Kidney (tissue), 22 donors: ENCODE measurements at places on chromosomes 16 and 17.
A peak's percentile ranks its signal among the peaks of the same experiment; 100 is the strongest.

DNA sequence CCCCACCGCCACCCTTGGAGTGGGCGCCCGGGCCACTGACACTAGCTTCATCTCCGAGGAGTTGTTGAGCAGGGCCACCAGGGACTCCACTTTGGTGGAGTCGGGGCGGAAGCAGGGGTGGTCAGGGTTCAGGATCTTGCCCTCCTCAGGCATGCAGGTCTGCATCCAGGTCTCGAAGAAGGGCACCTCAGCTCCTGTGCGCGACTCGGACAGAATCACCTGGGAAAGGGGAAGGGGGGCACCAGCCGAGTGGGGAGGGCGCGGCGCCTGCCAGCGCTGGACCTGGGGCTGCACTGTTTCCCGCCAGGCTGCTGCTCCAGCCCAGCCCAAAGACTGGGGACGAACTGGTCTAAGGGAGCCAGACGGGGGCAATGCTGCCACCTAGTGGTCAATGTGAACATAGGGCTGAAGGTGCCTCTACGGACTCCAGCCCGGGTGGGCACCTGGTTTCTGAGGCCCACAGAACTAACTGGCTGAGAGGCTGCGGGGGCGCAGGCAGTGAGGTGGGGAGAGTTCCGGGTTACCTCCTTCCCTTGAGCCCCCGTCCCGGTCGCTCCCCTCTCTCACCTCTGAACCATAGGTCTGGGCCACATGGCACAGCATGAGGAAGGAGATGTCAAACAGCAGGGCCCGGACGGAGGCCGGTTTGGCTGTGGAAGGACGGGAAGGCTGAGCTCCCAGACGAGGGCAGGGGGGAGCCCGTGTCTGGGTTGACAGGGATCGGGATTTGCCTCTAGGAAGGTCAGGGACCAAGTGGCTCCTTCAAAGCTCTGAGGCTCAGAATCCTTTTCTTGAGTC is 11.8 kb downstream of the CSF3 start:
- peak; percentile 81 for DNase-seq

DNA sequence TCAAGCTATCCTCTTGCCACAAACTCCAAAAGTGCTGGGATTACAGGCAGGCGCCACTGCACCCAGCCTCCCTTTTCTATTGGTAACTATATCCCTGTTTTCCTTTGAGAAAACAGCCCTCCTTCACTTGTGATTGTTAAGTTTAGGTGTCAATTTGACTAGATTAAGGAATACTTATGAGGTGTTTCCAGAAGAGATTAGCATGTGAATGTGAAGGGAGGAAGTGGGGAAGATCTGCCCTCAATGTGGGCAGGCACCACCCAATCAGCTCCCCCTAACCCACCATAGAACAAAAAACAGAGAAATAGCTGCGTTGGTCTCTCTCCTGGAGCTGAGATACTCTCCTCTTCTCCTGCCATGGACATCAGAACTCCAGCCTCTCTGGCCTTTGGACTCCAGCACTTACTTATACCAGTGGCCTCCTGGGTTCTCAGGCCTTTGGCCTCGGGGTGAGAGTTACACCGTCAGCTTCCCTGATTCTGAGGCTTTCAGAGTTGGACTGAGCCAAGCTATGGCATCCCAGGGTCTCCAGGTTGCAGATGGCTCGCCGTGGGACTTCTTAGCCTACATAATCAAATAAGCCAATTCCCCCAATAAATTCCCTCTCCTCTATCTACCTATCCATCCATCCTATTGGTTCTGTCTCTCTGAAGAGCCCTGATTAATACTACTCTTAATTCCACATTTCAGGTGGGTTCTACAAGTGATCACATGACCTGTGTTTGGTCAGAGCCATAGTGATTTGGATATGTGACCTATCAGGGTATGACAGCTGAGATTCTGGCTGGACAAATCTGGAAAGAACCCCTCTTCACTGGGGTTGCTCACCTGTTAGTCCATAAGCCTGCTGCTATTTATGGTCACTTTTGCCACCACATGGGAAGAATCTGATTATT is 12.0 kb upstream of the STAT3 start:
- DNase-seq = no peak

DNA sequence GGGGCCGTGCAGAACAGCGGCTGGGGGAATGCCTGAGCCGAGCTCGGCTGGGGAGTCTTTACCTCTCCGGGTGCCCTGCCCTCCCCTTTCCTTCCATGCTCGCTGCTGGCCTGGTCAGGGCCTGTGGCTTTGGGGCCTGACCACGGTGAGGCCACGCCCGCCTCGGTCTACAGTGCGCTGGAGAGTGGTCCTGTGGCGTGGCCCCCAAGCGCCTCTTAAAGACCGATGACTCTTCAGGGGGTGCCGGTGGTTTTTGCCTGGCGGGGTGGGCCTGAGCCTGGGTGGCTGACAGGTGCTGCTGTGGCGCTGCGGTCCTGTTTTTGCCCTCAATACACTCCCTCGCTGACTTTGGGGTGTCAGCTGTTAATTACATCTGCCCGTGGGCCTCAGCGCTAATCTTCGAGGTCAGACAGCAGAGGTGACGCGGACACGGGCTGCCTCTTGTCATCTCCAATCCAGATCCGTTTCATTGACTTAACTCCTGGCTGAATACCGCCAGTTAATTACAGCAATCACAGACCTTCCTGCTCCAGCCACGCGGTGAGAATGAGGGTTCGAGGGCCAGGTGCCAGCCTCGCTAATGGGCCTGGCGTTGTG is 29.7 kb downstream of the GSE1 start:
- DNase-seq = no peak

- no peak for DNase-seq
Observed at GRCh38 chr17:1119924-1120323, 59.9 kb downstream of the ABR start.

- no peak for DNase-seq
Observed at GRCh38 chr17:61701334-61701733, 110.3 kb upstream of the NACA2 start.

DNA sequence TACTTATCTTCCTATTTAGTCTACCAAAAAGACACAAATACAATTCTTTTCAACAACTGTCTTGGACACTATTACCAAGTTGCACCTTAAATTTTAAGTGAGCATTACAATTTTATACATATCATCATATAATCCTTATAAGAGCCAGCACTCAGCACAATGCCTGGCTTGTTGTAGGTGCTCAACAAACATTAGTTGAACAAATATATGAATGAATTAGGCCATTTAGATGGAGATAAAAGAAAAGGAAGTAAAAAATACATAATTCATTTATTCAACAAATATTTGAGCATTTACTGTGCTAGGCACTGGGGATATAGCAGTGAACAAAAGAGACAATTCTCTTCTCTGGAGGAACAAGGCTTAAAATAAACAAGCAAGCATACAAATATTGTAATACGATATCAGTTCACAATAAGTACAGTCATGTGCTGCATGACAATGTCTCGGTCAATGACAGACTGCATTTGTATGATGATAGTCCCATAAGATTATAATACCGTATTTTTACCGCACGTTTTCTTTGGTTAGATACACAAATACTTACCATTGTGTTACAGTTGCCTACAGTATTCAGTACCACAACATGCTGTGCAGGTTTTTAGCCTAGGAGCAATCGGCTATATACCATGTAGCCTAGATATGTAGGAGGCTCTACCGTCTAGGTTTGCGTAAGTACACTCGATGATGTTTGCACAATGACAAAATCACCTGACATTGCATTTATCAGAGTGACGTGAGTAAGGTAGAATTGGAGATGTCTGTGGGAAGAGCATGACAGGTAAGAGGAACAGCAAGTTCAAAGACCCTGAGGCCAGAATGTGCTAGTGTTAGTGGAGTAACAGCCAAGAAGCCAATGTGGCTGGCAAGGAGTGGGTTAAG is 86.4 kb upstream of the HS3ST2 start:
- DNase-seq = no peak

GRCh38 chr16:7097518-7097917 is 235.1 kb upstream of the RBFOX1 start:
- no peak for DNase-seq

DNA sequence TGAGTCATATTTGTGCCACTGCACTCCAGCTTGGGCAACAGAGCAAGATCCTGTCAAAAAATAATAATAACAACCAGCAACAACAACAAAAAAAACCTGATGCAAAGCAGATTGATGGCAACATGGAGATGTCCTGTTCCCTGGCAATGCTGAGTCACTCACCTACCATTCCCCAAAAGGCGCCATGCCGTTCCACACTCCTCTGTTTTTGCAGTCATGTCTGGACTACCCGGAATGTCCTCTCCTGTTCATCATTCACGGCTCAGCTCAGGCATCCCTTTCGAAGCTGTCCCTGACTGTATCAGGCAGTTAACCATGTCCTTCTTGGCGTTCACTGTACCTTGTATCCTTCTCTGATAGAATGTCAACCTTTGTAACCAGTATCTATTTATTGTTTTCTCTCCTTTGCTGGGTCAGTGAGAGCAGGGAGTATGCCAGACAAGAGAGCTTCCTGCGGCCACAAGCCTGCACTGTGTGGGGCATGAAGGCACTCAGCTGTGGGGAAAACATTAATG is 147.7 kb downstream of the ABCC12 start:
- DNase-seq = no peak

DNA sequence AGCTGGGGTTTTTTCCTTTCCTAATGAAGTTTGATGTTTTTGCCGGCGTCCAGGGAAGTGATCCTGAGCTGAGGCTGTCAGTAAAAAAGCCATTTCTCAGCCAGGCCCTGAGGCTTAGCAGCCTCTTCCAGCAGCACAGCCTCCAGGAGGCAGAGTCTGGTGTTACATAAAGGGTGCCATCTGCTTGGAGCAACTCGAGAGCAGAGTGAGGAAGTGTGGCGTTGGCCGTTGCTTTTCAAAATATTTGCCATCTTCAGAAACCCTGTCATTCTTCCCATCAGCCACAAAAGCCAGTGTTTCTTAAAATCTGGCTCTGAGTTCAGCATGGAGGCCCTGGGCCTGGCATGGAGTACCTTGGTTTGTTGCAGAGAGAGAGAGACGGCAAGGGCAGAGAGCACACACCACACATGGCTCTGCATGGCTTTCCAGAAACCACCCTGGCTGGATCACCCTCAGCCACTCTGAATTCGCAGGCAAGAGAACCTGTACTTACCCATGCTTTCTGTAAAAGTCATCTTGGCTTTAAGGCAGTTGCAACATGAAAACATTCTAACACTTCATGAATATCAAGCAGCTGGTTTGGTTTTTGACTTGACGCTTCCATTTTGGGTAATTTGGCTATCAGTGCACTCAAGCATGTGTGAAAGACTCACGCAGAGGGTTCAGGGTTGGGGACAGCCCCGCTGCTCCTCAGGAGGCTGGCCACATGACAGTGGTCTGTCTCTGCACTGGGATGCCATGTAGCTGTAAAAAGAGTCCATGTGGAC is 21.0 kb downstream of the PMM2 start:
- DNase-seq = no peak

GRCh38 chr16:13873835-13874438 is 46.0 kb upstream of the ERCC4 start:
- DNase-seq = peak; percentile 43

- DNase-seq = no peak
Observed at GRCh38 chr16:31132303-31132979, 3.1 kb downstream of the PRSS8 start.

GRCh38 chr16:27475561-27475960 is 73.6 kb downstream of the IL21R start:
- DNase-seq = no peak

DNA sequence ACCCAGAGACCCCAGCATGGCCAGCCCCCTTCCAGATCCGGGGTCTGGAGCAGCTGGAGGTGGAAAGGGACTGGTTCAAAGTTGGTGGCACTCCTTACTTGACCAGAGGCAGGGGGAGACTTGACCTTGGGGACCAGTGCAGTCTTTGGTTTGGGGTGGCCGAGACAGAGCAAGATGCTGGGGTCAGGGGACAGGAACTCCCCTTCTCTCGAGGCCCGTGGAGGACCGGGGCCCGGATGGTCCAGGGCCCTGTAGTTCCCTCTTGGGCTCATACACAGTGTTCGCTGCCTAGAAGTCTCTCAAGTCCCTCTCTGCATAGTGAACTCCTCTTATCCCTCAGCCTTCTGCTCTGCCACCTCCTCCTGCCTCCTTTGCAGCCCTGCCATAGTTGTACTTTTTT is 601 bp upstream of the PRSS33 start:
- no peak for DNase-seq

DNA sequence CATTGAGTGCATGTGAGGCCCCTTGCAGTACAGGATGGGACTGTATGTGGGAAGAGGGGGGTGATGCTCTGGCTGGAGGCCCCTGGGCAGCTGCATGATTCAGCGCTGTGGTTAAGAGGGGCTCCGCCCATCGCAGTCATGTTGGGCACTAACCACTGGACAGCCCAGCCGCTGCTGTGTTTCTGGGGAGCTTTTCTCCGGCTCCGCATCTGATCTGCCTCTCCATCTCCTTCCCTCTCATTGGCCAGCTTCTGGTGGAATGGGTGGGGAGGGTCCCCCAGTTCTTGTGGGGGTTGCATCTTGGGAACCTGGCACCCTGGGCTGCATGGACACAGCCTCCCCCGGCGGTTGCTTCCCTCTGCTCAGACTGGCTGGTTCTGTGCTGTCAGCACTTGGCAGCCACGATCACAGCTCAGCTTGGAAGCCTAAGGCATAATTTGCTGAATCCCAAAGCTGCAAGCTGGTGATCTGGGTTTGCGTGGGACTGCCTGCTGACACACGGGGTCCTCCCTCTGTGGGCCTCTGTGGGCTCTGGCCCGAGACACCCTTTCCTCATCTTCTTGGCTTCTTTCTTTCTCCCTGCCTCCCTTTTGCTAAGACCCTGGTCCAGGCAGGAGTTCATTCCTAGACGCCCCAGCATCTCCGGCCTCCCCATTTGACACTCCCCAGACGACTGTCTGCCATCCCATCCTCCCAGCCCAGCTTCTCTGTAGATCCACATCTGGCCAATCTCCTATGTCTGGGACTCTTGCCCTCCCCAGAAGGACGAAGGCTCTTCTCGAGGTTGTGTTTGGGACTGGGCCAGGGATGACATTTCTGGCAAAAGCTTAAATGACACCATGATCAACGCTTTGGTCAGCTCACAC is 168.3 kb downstream of the SEC14L1 start:
- peak; percentile 78 for DNase-seq

- no peak for DNase-seq
Observed at GRCh38 chr16:81809567-81809966, 30.5 kb downstream of the PLCG2 start.

DNA sequence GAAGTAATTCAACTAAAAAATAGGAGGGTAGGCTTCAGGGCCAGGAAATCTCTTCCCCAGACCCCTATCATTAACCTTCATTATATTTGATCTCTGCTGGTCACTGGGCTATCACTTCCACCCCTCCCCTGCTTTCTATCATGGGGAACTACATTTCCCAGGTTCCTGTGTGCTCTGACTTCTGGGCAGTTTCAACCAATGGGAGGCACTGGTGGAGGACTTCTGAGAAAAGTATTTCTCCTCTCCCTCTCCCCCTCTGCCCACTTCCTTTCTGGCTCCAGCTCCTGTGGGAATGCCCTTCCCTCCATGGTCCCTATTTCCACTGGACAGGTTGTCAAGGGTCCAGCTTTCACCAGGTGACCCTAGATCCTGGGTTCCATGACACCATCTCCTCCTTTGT is 364.4 kb downstream of the C16orf95 start:
- DNase-seq = no peak

DNA sequence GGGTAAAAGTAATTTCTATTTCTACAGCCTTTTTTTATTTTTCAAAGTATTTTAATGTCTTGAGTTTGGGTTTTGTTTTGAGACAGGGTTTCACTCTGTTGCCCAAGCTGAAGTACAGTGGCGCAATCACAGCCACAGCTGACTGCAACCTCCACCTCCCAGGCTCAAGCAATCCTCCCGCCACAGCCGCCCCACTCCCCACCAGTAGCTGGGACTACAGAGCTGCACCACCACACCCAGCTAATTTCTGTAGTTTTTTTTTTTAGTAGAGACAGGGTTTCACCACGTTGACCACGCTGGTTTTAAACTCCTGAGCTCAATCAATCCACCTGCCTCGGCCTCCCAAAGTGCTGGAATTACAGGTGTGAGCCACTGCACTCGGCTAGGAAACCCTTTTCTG is 44.0 kb downstream of the TUBD1 start:
- DNase-seq = peak; percentile 94
